B cell (primary cell): ENCODE measurements at places on chromosomes 5 and 9. TPM values are rescaled to one million over a fixed set of nuclear protein-coding genes. Genes with fewer than 3 reads are reported as not detected.

DNA sequence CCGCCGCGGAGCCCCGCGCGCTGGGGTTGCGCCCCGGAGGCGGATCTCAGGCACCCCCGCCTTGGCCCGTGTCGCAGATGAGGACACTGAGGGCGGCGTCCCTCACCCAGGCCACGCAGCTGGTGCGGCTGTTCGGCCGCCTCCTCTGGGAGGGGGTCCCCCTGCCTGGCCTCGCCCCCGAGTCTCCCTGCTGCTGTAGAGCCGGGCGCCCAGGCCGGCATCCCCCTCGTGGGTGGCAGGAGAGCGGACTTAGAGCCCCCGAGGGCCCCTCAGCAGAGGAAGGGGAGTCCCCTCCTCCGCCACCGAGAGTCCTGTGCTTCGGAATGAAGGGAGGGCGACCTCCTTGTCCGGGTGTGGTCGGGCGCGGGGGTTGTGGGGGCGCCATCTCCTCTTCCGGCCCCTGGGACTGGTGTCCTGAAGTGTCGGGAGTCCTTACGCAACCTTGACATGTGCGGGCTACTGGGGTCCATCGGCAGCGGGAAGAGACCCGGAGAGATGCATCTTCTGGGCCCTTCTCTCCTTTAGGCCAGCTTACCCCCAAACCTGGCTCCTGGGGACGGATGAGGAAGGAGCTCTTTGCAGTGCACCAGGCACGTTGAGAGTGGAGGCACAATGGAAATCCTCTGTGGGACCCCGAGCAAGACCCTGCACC lies 11.7 kb upstream of the EXOSC2 start:
- H3K27me3 ChIP-seq: no peaks in the 10 kb centered on the region
- no peak overlapping the region for H3K27ac ChIP-seq
- H3K4me1 ChIP-seq: peaks cover 12% of the 10 kb centered on the region

- H3K4me3 ChIP-seq: no peak overlapping the region
- peak; percentile 4 for DNase-seq
- H3K27me3 ChIP-seq: peaks cover 10% of the 10 kb centered on the region
- no peak overlapping the region for H3K27ac ChIP-seq
- no peaks in the 10 kb centered on the region for H3K36me3 ChIP-seq
Observed at GRCh38 chr9:14349447-14350348, 35.8 kb upstream of the NFIB start.

- DNase-seq: no peak
- H3K36me3 ChIP-seq: peaks cover 58% of the 10 kb centered on the region
- peak overlapping the region; percentile 60 for H3K27ac ChIP-seq
- H3K27me3 ChIP-seq: no peaks in the 10 kb centered on the region
- peaks cover 61% of the 10 kb centered on the region for H3K4me1 ChIP-seq
- no peak overlapping the region for H3K4me3 ChIP-seq
Observed at GRCh38 chr5:88732862-88733261, 150.1 kb downstream of the MEF2C start.

DNA sequence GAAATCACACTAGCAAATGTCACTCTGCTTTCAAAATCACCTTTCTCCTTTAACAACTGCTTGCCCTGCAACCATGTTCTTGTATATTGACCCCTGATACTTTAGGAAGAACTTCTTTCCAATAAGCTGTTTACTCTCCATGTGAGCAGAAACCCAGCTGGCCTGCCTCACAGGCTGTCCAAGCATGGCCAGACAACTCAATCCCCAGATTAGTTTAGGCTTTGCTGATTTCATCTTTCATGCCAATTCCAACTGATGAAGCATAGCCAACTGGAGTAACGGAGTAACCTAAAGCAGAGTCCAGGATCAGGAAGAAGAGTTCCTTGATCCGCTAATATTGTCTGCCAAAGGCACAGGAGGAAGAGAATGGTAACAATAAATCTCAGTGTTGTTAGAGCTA lies 56.7 kb upstream of the HTR1A start:
- no peaks in the 10 kb centered on the region for H3K27me3 ChIP-seq
- no peaks in the 10 kb centered on the region for H3K4me1 ChIP-seq
- DNase-seq: no peak
- no peak overlapping the region for H3K4me3 ChIP-seq

DNA sequence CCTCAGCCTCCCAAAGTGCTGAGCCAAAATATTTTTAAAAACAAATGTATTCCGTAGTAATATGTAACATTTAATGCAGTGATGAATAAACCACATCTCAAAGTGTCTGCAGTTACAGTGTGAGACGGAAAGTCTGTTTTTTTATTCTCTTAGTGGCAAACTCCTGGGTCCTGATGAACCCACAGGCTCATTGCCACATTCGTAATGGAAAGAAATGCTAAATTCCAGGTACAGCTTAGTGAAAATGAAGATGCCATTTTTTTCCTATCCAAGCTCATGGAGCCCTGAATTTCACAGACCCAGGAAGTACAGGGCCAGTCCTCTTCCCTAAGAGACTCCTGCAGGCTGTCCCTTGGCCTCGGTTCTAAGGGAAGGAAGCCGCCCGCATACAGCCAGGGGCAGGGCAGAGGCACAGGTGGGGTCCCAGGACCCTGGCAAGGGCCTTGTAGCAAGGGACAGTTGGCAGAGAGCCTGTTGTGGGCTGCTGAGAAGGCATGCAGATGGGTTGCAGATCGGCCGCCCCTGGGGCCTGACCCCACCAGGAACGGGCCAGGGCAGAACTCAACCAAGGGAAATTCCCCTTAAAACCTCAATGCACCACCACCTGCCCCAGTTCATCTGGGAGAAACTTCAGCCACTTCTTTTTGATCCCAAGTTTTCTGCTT lies 36.2 kb downstream of the IPPK start:
- no peak for DNase-seq
- H3K4me3 ChIP-seq: no peak overlapping the region
- no peak overlapping the region for H3K27ac ChIP-seq
- no peaks in the 10 kb centered on the region for H3K4me1 ChIP-seq
- no peaks in the 10 kb centered on the region for H3K27me3 ChIP-seq

- no peak for DNase-seq
- no peaks in the 10 kb centered on the region for H3K27me3 ChIP-seq
- no peaks in the 10 kb centered on the region for H3K36me3 ChIP-seq
- no peaks in the 10 kb centered on the region for H3K4me1 ChIP-seq
- H3K4me3 ChIP-seq: no peak overlapping the region
Observed at GRCh38 chr9:107586493-107586892, 96.9 kb upstream of the KLF4 start.

- H3K27me3 ChIP-seq: no peaks in the 10 kb centered on the region
- no peak overlapping the region for H3K4me3 ChIP-seq
- peak overlapping the region; percentile 80 for H3K27ac ChIP-seq
- no peaks in the 10 kb centered on the region for H3K36me3 ChIP-seq
- DNase-seq: peak; percentile 66
- H3K4me1 ChIP-seq: peaks cover 90% of the 10 kb centered on the region
Observed at GRCh38 chr5:151238303-151238741, 14.4 kb upstream of the CCDC69 start.

- no peaks in the 10 kb centered on the region for H3K4me1 ChIP-seq
- DNase-seq: no peak
- no peak overlapping the region for H3K4me3 ChIP-seq
- no peak overlapping the region for H3K27ac ChIP-seq
Observed at GRCh38 chr9:1354086-1354485, 303.9 kb downstream of the DMRT2 start.

GRCh38 chr9:79652598-79652997 lies 80.8 kb downstream of the TLE4 start:
- H3K27ac ChIP-seq: no peak overlapping the region
- H3K36me3 ChIP-seq: no peaks in the 10 kb centered on the region
- DNase-seq: no peak

DNA sequence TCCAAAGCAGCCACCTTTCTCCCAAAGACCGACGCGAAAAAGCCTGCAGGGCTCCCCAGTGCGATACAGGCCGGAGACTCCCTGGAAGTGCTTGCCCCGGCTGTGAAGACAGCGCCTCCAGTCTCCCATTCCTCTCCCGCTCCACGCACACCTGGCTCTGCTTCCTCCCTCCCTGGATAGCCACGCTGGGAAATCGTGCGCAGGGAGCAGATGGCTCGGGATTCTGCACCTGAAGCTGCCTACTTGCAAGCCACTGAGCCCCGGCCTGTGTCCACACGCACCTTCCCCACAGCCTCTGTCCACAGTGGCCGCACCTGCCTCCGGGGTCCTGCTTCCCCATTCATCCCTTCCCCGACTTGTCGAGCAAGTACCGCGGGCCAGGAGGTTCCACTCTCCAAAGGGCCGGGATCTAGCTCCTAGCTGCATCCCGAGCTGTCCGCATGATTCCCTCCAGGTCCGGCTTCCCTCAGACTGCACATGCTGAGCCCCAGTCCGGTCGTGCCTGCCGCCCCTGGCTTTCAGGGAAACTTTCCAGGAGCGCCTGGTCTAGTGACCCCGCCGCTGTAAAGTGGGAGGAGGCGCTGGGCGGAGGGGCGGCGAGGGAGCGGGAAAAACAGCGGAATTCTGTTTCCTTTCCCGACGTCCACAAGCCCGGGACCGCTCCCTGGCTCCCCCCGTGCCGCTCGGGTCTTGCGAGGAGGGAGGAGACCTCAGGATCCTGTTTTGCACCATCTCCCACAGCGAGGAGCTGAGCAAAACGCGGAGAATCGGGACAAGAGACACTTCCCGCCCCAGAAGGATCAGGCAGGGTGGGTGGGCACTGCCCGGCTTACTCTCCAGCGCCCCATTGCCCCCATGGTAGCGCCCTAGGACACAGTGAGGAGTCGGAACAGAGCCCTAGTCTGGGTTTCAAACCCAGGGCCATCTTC lies 2.0 kb downstream of the SEMA6A start:
- no peak overlapping the region for H3K27ac ChIP-seq
- H3K27me3 ChIP-seq: peaks cover 67% of the 10 kb centered on the region
- no peaks in the 10 kb centered on the region for H3K36me3 ChIP-seq
- DNase-seq: peak; percentile 18
- H3K4me1 ChIP-seq: peaks cover 44% of the 10 kb centered on the region

- no peaks in the 10 kb centered on the region for H3K36me3 ChIP-seq
- DNase-seq: no peak
- H3K27ac ChIP-seq: no peak within 1 kb of the TSS
- no peaks in the 10 kb centered on the region for H3K4me1 ChIP-seq
- no peak within 1 kb of the TSS for H3K4me3 ChIP-seq
Observed at GRCh38 chr5:161847941-161848391, at the start of gene GABRA1. GABRA1 (plus strand) TSS chr5:161848120; CDS start chr5:161850811, 2,691 bp downstream.

GRCh38 chr9:5918460-5918859 lies 27.8 kb downstream of the MLANA start:
- H3K27me3 ChIP-seq: no peaks in the 10 kb centered on the region
- no peak for DNase-seq
- no peak overlapping the region for H3K27ac ChIP-seq
- no peaks in the 10 kb centered on the region for H3K4me1 ChIP-seq
- H3K4me3 ChIP-seq: no peak overlapping the region
- no peaks in the 10 kb centered on the region for H3K36me3 ChIP-seq

DNA sequence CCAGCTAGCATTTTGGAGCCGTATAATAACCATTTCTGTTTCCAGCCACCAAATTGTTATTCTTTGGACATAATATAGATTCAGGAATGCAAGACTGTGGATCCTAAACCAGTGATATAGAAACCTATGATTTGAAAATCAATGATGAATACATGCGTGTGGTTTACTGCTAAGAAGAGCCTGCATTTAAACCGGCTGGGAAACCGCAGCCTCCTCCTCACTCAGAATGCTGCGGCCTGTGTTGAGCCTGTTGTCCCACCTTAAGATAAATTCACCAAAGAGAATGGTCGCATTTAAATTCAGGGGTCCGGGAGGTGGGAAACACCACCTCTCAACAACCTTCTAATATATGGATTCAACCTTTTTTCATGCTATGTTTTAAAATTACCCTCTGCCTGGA lies 148.0 kb downstream of the MEF2C start:
- H3K36me3 ChIP-seq: peaks cover 57% of the 10 kb centered on the region
- H3K4me3 ChIP-seq: no peak overlapping the region
- no peaks in the 10 kb centered on the region for H3K27me3 ChIP-seq
- DNase-seq: peak; percentile 45
- H3K4me1 ChIP-seq: peaks cover 75% of the 10 kb centered on the region
- H3K27ac ChIP-seq: peak overlapping the region; percentile 85

DNA sequence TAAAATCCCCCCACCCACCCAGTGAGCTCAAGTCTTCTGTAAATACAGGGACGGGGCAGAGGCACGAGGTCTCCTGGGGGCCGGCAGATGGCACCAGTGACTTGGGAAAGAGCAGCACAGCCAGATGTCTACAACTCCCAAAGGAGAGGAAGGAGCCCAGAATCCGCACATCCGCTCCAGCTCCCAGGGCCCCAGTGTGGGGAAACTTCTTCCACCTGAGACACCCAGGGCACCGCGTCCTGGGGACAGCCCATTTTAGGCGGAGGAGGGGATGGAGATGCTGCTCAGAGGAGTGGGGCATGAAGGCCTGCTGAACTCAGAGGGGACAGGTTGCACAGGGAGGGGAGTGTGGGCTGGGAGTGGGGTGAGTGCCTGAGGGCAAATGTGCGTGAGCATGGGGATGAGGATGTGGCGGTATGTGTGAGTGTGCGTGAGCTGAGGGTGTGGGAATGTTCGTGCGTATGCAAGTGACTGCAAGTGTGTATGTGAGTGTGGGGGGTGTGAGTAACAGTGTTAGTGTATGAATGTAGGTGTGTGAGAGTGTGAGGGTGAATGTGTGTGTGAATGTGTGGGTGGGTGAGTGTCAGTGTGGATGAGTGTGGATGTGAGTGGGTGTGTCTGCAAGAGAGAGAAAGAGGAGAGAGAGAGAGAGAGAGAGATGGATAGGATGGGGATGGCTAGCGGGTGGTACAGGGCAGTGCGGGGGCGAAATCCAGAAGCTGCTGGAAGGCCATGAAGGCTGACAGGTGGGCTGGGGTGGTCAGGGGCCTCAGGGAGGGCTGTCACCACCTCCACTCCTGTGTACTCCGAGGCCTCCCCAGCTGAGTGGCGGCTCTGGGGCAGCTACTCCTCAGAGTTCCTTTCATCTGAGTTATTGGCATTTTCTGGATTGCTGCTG lies 63.5 kb downstream of the DUSP1 start:
- H3K4me3 ChIP-seq: no peak overlapping the region
- peak; percentile 31 for DNase-seq
- no peak overlapping the region for H3K27ac ChIP-seq
- H3K27me3 ChIP-seq: peaks cover 4% of the 10 kb centered on the region
- H3K4me1 ChIP-seq: no peaks in the 10 kb centered on the region

DNA sequence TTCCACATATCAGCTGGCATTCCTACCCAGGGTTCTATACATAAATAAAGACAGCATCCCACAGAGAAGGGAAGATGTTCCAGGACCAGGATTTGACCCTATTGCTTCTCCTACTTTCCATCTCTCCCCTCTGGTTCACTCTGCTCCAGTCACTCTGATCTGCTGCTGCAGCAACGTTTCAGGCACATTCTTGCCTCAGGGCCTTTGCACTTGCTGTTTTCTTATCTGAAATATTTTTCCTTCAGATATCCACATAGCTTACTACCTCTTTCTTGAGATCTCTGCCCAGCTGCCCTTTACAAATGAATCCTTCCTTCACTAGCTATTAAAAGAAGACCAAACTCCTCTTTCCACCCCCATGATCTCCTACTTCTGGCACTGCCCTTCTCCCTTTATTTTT lies 204.5 kb downstream of the SPOCK1 start:
- no peaks in the 10 kb centered on the region for H3K27me3 ChIP-seq
- no peaks in the 10 kb centered on the region for H3K36me3 ChIP-seq
- no peaks in the 10 kb centered on the region for H3K4me1 ChIP-seq
- DNase-seq: no peak
- no peak overlapping the region for H3K4me3 ChIP-seq

Gene HRCT1
- total RNA-seq: not detected in 2 replicates

Gene KYAT1
- 6.4 and 7.0 TPM in 2 replicates for total RNA-seq

Gene TPPP
- 0.07 TPM in 1 of 2 replicates, not detected in the other for total RNA-seq

Gene TMEM174
- total RNA-seq: not detected in 2 replicates

Gene PAIP1
- 31.8 and 35.9 TPM in 2 replicates for total RNA-seq

Gene PGM5
- not detected in 2 replicates for total RNA-seq

Gene AIF1L
- total RNA-seq: not detected in 2 replicates

Gene ABL1
- total RNA-seq: 44.5 and 46.0 TPM in 2 replicates

Gene PLCXD3
- total RNA-seq: not detected in 2 replicates
